ENCODE measurements at places on chromosomes 7 and 10.

DNA sequence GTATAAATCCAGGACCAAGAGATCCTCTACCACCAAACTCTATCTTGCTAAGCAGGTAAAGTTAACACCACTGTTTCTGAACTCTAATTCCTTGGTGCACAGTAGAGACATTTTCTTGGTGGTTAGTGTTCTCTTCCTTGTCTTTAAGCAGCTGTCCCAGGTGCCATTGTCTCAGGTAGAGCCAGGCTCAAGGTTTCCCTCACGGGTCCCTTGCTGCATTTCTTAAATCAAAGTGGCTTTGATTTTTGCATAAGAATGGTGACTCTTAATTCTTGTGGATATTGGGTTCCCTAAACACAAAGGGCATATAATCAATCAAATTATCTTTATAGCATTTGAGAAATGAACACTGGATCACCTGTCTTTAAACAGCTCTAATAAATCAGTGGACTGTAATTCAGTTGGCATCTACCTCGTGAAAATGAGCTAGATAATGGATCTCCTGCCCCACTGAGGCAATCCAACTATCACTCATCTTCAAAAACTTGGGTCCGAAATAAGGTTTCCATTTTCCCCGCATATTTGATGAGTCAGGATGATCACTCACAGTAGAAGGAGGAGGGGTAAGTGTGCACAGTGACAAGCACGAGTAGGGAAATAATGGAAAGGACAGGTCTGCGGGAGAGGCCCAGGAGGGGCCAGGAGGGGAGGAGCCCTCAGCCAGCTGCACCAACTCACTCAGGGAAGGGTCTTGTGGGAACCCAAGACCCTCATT is 2.4 kb downstream of the ABCC2 start:
- DNase-seq = no peak

DNA sequence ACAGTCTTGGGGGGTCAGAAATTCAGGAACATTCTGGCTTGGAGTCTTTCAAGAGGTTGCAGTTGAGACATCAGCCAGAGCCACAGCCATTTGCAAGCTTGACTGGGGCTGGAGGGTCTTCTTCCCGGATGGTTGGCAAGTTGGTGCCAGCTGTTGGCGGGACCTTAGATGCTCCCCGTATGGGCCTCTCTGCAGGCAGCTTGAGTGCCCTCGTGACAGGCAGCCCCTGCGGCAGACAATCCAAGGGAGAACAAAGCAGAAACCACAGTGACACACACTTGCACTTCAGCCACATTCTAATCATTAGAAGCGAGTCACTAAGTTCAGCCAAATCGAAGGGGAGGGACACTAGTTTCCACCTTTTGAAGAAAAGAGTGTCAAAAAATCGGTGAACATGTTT is 59.4 kb upstream of the MXI1 start:
- no peak for DNase-seq

- no peak for DNase-seq
Measured at GRCh38 chr10:34816501-34817002, 1.5 kb upstream of the PARD3 start.

GRCh38 chr10:124719213-124719851 is 24.8 kb downstream of the FAM53B start:
- peak; percentile 85 for DNase-seq

- DNase-seq = no peak
Measured at GRCh38 chr7:51297986-51298385, 18.6 kb downstream of the COBL start.

All from CD4-positive, alpha-beta T cell treated with Interleukin-2 at 100 ng/mL for 4 hours (primary cell).